CD4-positive, alpha-beta T cell treated with Interleukin-15 for 4 hours (primary cell): ENCODE measurements at places on chromosomes 7 and 10.
A peak's percentile ranks its signal among the peaks of the same experiment; 100 is the strongest.

DNA sequence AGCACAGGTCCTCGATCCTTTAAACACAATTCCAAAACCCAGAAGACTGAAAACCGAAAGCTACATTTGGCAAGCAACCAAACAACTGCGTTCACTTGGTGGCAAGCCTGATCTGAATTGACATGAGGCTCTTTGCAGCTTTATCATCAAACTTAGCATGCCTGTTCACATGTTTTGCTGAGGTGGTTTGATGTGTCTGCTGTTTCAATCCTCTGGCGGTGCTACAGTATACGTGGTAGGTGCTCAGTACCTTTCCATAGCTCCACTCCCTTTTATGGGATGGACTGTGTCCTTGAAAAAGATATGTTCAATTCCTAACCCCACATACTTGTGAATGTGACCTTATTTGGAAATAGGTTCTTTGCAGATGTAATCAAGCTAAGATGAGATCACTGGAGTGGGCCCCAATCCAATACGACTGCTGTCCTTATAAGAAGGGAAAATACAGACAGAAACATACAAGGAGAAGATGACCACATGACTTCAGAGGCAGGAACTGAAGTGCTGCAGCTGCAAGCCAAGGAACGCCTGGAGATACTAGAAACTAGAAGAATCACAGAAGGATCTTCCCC lies 33.4 kb downstream of the CCDC6 start:
- no peak for DNase-seq

- no peak for DNase-seq
These were observed 12.4 kb upstream of the PRKAR1B start for GRCh38 chr7:739455-739982.

GRCh38 chr7:78022165-78022564 lies 223.6 kb downstream of the PHTF2 start:
- DNase-seq, result no peak

DNA sequence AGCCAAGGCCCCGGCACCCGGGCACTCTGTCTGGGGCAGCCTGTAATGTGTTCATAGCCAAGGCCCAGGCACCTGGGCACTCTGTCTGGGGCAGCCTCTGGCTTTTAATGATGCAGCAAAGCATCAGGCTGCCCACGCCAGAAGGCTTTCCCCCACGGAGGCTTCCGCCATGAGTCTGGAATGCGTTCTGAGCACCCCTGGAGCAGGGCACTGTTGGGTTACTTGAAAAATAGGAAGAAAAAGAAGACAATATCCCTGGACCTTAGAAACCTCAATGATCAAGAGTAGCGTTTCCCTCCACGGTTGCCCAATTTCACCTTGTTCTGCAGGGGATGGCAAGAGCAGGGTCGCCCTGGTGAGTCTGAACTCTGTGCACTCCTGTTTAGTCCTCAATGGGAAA lies 565.0 kb downstream of the PTPRN2 start:
- no peak for DNase-seq

- peak; percentile 48 for DNase-seq
These were observed 4.1 kb downstream of the IMPDH1 start for GRCh38 chr7:128405471-128406313.
